HFF-Myc (cell line): ENCODE measurements at places on chromosomes 6 and 20.

DNA sequence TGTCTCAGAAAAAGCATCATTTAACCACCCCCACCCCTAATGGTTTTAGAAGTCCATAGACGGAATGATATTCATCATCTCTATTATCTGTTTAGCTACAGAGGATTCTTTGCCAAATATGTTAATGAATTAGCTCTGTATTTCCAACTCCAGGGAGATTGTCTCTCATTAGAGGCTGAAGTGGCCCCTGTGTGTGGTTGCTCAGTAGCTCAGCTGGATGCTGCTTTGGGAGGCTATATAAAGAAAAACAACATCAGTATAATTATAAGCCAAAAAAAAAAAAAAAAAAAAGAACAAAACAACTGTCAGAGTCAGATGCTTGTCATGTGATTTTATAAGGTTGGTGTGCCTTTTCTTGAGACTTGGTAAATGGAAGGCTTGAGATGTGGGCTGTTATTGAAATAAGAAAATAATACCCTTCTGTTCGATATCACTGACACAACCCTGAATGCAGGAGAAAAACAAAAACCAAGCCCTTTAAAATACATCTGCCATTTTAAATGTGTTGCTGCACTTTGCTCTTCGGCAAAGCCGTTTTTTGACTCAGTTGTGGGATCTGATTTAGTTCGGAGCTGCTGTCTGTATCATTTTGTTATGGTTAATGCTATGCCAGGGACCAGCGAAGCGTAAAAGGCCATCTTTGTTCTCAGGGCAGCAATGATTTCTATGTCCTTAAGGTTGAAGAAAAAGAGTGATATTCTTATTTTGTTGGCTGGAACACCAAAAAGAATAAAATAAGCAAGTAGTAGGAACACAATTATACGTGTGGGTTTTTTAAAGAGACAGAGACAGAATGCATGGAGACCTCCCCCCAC, 422.6 kb downstream of the QKI start:
- DNase-seq: no peak

GRCh38 chr20:57620999-57621398, 773 bp upstream of the ZBP1 start:
- no peak for DNase-seq

- no peak for DNase-seq
Measured at GRCh38 chr20:57663681-57664451, 43.6 kb upstream of the ZBP1 start.

DNA sequence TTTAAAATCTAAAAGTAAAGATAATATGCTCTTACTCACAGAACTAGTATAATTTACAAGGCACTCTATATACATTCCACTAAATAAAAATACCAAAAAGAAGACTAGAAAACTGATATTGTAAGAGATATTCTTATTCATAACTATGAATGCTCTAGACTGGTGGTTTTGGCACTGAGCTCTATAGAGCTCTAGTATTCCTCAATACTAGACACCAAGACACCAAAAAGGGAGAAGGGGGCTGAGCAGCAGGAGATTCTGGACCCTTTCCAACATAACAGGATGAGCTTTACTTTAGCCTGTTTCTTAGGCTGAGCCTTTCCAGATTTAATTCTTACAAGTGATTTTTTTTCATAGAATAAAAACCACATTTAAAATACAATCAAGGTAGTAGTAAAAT, 173.6 kb downstream of the COL21A1 start:
- no peak for DNase-seq

GRCh38 chr20:45771182-45771759, 20.4 kb downstream of the WFDC3 start:
- DNase-seq: peak; percentile 74

DNA sequence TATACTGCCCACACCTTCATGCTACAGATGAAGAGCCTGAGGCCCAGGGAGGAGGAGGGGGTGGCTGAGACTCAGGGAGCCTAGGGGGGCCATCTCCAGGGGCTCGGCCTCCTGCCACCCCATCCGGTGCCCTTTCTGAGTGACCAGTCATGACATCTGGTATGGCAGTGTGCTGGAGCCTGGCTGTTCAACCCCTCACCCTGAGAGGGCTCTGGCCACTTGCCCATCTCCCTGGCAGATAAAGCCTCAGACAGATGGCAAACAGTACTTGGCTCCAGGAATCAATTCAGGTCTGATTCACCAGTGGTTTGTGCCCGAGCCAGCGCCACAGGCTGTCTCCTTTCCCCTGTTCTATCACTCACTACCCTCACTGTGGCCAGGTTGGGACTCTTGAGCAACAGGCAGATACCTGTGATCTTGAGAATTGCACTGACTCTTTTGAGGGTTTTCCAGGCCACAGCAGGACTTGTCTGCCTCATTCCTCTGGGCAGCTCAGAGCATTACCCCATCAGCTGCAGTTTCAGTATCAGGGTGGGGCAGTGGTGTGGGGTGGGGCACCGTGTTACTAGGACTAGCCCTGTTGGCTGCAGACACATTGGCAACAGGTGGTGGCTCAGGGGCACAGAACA, 22.8 kb downstream of the SRSF3 start:
- DNase-seq: no peak

DNA sequence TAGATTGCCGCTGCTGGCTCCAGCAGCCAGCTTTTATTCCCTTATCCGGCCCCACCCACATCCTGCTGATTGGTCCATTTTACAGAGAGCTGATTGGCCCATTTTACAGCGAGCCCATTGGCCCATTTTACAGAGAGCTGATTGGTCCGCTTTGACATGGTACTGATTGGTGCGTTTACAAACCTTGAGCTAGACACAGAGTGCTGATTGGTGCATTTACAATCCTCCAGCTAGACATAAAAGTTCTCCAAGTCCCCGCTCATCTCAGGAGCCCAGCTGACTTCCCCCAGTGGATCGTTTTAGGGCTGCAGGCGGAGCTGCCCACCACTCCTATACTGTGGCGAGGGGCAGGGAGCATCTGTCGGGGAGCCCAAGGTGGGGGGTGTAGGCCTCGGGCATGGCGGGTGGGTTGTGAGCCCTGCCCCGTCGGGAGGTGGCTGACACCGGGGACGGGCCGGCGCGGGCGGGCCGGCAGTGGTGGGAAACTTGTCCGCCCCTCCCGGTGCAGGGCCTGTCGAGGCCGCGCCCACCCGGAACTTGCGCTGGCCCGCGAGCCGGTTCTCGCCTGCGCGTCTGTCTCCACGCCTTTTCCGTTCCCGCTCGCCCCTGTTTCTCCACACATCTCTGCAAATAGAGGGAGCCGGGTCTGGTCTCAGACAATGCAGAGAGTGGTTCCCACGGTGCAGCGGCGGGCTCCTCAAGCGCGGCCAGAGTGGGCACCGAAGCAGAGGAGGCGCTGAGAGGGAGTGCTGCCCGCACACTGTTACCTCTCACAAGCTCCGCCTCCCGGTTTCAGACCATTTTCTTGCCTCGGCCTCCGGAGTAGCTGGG, 86.1 kb upstream of the STMND1 start:
- DNase-seq: no peak

DNA sequence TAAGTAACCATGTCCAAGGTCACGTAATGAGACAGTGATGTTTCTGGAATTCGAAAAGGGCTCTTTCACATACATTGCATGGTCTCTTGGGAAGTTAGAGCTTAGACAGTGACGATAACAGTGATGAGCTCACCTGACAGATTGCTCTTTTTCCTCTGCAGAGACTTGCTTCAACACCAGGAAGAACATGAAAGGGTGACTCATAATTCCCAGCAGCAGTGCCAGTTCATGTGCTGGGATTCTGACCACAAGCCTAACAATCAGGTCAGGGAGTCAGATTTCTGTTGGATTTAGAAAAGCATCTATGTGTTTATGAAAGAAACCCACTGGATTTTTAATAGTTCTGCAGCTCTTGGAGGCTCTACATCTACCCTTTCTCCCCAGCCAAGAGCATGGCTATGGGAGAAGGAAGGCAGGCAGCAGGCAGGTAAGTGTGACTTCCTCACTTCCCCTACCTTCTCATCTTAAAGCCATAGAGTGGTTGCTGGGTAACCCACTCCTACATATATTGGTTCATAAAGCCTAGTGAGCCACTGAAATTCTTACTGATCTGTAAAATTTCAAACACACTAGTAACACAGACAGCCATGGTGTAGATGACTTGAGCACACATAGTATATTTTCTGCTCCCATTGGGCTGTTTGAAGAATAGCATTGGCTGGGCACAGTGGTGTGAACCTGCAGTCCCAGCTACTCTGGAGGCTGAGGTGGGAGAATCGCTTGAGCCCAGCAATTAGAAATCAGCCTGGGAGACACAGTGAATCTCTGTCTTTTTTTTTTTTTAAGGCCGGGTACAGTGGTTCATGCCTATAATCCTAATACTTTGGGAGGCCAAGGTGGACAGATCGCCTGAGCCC, 44.4 kb upstream of the LOC128125822 start:
- peak; percentile 88 for DNase-seq

GRCh38 chr6:25100288-25100687, 164.5 kb upstream of the RIPOR2 start:
- DNase-seq: no peak

DNA sequence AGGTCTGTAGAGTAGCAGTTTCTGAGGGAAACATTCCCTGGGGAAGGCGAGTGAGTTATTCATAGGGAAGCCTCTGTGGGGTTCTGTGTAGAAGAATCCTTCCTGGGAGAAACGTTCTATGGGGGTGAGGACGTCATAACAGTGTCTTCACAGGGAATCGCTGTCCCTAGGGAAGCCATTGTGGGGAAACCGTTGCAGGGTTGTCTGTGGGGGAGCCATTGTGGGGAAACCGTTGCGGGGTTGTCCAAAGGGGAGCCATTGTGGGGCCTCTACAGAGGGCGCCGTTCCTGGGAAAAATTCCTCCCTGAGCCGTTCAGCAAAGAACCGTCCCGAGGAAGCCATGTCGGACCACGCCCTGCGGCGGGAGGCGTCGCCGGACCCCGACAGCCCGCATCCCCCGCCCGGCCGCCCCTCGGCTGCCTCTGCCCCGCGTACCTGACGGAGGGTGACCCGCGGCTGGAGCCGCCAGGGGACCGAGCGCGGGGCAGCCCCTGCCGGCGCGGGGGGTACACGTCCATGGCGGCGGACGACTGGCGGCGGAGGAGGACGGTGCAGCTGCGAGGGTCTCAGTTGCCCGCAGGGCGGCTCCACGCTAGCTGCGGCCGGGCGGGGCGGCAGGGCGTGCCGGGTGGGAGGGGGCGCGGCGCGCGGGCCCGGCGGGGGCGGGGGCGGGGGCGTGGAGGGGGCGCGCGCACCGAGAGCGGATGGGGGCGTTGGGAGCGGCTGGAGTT, at the start of gene DNAAF9:
TSS of gene DNAAF9 (minus strand) at position 630 of the 731 bp plus-strand sequence. CDS start at position 518, 112 bp downstream.
- no peak for DNase-seq

- DNase-seq: no peak
Measured at GRCh38 chr6:129105793-129106192, 222.9 kb downstream of the LAMA2 start.

- no peak for DNase-seq
Measured at GRCh38 chr20:8587251-8587650, 455.2 kb downstream of the PLCB1 start.

GRCh38 chr6:72832271-72832670, 210.4 kb downstream of the KCNQ5 start:
- DNase-seq: no peak

DNA sequence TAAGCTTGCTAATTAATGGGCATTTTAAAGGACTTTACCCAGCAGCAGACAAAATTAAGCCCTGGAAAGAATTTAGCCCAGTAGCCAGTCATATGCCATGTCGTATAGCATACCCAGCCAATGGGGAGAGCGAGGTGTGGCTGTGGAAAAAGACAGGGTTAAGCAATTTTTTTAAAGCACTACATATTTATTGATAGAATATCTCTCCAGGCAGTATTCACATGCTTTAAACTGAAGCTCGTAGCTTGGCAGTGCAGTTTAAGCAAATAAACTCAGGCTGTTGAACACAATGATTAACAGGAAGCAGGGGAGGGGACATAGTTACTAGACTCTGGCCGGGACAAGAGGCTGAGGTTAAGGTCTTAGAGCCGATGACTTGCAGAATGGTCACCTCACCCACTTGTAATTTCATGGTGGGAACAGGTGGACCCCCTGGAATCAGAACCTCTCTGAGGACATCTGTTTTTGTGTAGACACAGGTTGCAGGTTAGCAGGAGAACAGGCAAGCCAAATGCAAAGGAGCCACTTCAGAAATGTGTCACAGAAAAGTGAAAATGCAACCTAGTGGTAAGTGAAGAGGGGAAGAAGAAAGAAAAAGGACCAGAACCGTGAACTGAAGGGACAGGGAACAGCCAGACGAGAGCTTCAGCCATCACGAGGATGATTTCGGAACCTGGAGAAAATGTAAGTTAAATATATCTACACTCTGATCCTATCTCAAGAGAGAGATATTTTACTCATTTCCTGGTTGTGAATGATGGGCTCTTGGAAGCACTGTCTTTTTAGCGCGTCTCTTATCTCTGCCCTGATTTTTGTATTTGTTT, 7.2 kb downstream of the GCNT2 start:
- DNase-seq: no peak

DNA sequence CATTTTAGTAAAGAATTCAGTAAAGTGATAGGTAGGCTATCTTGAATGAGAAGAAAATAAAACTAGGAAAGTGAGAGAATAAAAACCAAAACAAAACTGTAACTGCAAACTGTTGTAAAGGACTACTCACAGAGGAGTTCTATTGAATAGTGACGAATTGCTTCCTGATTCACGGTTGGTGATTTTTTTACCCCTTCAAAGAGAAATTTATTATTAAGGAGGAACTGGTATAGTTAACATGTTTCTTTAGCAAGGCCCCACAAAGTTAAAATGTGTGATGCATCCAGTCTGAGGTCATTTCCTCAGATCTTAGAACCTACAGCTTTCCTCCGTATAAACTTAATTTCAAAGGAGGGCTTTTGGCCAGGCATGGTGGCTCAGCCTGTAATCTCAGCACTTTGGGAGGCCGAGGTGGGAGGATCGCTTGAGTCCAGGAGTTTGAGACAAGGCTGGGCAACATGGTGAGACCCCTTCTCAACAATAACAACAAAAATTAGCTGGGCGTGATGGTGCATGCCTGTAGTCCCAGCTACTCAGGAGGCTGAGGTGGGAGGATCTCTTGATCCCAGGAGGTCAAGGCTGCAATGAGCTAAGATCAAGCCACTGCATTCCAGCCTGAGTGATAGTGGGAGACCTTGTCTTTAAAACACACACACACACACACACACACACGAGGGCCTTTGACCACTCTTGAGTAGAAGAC, 8.3 kb downstream of the PRDM1 start:
- no peak for DNase-seq

DNA sequence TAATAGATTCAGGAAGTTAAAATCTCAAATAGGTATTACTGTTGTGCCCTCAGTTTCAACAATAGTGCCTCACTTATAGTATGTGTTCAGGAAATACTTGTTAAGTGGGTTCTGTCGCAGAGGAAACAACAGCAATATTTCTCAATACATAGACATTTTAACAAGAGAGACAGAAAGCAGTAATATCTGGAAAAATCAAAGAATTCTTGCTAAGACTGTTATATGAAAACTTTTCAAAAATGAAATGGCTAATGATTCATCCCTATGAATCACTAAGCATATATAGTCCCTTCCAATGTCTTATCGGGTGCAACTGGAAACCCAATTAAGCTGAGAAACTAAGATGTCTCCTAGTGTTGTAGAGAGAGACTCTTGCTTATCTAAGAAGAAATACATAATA, 668.9 kb downstream of the TFAP2A start:
- DNase-seq: no peak
